ENCODE measurements at places on chromosomes 5 and 9.

DNA sequence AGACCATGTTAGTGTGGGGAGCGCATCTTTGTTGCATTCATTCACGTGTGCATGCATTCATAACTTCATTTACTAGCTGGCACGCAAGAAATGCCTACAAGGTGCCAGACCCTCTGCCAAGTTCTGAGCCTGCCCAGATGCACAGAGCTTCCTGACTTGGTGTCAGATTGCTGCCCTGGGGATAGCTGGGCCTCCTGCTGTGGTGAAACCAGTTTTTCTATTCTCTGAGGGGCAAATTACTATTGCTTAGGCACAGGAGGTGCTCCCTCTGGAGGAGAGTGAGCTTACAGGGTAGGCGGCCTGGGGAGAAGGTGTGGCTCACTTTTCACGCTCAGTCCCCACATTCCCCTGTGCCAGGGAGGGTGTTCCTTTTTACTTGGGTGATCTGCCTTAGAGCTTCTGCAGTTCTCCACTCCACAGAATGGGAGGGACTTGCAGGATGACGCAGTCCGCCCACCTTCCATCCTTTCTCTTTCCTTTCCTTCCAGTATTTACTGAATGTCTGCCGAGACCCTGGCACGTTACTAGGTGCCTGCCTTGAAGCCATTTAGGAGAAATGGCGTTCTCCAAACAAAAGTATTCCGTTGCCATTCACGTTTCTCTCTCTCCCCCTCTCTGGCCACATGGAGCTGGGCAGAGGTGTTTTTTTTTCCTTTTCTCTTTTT is 27.9 kb upstream of the CTNNA1 start:
- DNase-seq, result no peak

- no peak for DNase-seq
Observed at GRCh38 chr5:176899946-176900779, 1.0 kb upstream of the HK3 start.

DNA sequence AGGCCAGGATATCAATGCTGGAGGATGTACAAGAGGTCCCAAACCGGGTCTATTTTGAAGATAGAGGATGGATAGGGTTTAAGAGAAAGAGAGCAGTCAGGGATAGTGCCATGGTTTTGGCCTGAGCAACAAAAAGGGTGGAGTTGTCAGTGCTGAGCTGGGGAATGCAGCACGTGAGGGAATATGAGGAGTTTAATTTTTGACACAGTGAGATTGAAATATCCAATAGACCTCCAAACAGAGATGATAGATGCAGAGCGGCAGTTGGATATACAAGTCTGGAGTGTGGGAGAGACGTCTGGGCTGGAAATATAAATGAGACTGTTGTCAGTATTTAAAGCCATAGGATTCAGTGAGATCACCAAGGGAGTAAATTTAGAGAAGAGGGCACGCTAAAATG is 136.7 kb upstream of the EFNA5 start:
- DNase-seq, result no peak

- no peak for DNase-seq
Observed at GRCh38 chr5:78300464-78301045, 6.1 kb upstream of the AP3B1 start.

DNA sequence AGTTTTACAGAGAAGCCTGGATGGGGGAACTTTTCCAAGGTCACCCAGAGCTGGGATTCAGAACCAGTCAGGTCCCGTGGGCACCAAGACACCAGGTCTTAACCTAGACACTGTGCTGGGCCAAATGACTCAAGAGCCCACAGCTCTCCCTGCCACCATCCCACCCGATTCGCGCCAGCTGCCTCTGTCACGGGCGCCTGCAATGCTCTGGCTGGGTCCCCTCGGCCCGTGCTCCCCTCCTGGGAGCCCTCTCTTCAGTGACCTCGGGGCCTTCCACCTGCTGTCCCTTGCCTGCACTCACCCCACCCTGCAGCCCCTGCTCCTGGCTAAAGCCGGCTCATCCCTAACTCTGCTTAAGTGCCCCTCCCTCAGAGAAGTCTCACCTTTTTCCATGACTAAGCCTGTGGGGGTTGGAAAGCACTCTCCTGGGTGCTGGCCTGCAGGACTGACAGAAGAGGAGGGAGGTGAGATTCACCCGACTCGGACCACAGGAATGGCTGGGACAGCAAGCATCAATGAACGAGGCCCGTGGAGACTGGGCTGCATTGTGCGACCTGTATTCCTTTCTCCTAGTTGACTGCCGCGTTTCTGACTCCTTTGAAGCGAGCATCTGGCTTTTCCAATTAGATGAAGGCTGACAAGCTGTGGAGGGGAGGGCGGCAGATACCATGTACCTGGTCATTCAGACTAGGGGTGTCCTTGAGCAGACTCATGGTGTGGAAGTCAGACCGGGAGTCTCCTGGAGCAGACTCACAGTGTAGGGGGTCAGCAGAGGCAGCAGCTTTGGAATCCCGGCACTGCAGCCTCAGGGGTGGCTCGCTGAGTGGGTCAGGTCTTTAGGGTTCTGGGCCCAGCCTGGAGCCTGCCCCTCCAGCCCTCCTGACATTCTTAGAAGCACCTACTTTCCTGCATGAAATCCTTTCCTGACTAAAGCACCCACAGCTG is 5.8 kb upstream of the IL4 start:
- no peak for DNase-seq

GRCh38 chr5:10701567-10702039 is 59.4 kb downstream of the DAP start:
- DNase-seq, result no peak

DNA sequence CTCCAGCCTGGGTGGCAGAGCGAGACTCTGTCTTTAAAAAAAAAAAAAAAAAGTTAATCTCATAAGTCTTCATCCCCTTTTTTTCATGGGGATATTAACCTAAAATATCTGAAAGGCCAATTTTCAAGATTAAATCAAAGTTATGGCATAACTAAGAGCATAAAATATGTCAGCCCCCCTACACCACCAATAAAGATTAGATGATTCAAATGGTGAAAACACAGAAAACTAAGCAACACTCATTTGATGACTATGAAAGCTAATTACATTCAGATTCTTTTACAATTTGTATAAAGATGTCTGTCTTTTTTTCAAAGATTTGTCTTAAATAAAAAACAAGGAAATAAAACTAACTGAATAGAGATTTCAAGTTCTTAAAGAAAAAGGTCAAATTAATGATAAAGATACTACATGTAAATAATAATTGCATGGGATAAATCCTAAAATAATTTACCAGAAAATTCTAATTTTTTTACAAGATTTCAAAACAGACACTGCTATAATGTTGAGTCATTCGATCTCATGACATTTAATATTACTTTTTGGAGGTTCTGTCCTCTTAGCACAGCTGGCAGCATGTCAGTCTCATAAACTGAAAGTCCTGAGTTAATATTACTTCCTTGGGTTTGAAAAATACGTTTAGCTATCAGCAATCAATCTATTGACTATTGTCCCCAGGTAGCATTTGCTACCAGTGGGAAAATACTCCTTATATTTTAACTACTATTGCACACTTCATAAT is 112.9 kb downstream of the KIAA0825 start:
- DNase-seq, result no peak

- DNase-seq, result no peak
Observed at GRCh38 chr5:26492906-26493459, 545.4 kb downstream of the CDH9 start.

DNA sequence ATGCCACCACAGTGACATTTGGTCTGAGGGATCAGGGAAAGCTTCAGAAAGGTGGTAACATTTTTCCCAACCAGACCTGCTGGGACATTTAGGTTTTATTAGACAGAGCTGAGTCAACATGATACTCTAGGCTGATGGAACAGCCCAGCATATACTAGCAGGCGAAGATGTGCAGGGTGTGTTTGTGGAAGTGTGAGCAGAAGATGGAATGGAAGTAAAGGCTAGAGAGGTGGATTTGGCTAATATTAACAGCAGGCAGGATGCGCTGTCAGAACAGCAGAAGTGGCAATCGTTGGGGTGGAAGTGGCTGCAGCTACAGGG is 340.6 kb downstream of the ASTN2 start:
- DNase-seq, result no peak

DNA sequence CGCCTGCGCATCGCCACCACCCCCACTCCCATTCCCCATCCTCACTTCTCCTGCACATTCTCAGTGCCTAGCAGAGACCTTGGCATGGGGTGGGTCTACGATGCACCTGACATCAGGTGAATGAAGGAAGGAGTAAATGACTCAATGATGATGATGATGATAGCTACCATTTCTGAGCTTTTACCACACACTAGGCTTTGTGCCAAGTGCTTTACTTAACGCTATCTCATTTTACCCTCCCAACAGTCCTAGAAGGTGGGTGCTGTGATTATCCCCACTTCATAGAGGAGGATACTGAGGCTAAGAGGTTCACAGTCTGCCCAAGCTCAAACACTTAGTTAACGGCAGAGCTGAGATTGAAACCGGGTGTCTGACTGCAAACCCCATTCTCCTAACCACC is 27.1 kb downstream of the CAMK2A start:
- DNase-seq, result no peak

DNA sequence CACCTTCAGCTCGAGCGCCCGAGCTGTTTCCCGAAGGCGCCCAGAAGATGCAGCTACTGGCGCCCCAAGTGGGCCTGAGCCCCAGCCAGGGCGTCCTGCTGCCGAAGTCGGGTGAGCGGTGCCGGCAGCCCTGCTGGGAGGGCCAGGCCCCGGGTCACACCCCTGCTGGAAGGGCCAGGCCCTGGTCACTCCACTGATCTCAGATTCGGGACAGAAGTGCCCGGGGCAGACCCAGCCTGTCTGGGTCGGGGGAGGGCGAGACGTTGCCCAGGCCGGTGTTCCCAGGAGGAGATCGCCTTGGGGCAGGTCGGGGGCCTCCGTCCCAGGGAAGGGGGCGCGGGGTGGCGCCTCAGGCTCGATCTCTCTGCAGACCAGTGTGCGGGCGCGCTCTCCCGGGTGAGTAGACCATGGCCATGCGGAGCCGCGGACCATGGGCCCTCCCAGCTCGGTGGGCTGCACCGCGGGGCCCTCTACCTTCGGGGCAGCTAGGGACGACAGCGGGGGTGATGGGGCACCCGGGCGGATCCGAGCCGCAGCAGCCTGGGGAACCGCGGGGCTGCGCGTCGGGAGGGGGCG is 2.3 kb downstream of the LCNL1 start:
- DNase-seq, result no peak

DNA sequence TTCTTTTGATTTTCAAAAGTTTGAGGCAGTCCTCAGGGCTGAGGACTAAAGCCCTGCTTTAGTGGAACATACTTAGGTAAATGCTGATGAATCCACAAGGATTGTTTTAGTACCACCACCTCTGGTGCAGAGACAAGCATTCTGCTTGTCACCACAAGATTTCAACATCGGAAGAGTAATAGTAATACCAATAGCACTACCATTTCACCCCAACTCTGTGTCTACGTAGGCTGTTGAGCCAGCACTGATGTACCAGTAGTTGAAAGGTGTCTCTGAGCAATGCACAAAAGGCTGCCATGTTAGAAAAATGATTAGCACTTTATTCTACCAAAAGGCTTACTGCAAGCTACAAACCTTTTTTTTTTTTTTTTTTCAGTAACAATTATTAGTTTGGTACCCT is 213.2 kb upstream of the SLC24A2 start:
- no peak for DNase-seq

- DNase-seq, result no peak
Observed at GRCh38 chr5:170511551-170512258, 7.9 kb downstream of the KCNIP1 start.

DNA sequence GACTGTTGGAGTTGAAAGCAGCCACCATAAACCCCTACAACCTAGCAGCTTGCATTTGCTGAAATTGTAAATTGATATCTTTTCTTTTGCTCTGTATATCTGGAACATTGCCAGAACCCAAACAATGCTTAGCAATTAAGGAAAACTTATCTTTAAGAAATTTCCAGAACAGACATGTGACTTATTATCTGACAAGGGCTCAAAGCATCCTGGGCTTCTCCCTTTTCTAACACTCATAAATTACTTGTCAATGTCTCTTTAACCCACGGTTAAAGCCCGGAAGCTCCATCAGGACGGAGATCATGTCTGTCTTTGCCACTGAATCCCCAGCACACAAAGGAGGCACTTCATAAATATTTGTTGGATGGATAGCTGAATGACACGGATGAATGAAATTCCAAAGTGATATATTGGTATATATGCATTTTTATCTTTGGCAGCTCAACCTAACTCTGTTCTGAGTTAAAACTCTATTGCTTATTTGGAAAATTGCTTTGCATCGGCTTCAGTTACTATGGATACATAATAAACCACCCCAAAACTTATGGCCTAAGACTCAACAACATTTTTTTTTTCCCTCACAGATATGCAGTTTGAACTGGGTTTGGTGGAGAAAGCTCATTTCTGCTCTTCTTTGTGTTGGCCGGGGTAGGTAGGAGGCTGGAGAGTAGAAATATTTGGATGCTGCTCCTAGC is 103.1 kb upstream of the CLINT1 start:
- no peak for DNase-seq

GRCh38 chr9:96006961-96007360 is 131.5 kb downstream of the ERCC6L2 start:
- DNase-seq, result no peak

DNA sequence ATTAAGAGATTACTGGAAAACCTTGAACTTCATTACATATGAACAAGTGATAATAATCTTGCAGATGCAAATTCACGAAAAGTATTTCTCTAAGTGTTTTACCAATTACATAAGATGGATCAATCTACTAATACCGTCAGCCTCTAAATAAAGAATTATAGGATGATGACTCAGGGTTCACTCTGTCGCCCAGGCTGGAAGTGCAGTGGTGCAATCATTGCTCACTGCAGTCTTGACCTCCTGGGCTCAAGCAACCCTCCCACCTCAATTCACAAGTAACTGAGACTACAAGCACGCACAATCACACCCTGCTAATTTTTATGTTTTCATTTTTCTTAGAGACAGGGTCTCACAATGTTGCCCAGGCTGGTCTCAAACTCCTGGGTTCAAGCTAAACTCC is 56.1 kb downstream of the CHD1 start:
- no peak for DNase-seq

DNA sequence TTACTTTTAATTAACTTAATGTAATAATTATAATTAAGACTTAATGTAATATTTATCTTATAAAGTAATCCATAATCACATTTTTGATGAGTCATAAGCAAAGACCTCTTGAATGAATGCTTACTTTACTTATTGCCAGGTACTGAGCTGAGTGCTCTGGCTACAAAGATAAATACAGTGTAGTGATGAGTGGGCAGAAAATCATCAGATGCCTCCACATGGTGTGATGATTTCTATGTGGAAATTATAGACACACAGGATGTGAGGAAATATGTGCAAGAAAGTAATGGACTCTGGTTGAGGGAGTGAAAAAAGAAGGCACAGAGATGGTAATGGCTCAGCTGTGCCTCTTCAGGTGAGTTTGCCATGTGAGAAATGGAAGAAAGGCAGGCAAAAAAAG is 422.6 kb upstream of the CD180 start:
- no peak for DNase-seq

GRCh38 chr5:133930813-133931090 is 37.7 kb downstream of the C5orf15 start:
- no peak for DNase-seq

DNA sequence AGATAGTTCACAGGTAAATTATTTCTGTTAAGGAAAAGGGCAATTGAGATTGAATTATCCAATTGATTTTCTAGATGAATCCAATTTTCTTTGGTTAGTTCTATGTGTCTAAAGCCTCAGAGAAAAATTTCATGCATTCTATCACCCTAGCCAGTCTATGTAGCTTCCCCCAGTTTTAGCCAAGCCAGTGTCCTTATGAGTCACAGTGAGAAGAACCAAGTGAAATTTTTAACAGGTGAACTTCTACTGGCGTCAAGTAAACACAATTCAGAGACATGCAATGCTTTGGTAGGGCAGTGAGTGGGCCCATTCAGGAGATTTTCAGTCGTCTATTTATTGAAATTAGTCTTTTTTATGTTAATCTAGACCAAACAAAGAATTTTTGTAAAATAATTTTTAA is 1077.4 kb upstream of the ARRDC3 start:
- no peak for DNase-seq

Measured in stimulated activated CD4-positive, alpha-beta T cell treated with anti-CD3 and anti-CD28 coated beads, TNF-alpha, amount 100 ng/mL, for 1 hour (primary cell).